ENCODE measurements at places on chromosomes 1 and 21. TPM values are rescaled to one million over a fixed set of nuclear protein-coding genes. Genes with fewer than 3 reads are reported as not detected.

DNA sequence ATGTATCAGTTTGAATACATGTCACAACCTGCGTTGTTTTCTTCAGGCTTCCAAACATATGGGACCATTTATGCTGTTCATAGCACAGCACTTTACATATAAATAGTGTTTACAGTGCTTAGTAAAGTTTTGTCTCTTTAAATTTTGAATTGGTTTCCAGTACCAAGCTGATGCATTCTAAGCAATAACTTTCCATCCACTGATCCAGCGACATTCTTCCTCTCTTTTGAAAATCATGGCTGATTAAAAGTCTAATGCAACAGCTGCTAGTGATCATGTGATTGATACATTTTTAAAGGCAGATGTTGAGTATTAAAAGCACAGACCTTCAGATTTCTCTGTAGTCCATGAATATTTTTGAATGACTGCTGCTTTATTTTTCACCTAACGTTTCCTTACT is 154.9 kb downstream of the PTPRC start:
- DNase-seq = no peak

- DNase-seq = no peak
These were observed 1.1 kb upstream of the ERRFI1 start for GRCh38 chr1:8026976-8027747.

PTGS2 gene
- 0.32 TPM for total RNA-seq

NPHP4 gene
- 4.8 TPM for total RNA-seq

GRCh38 chr1:178382372-178382771 is 114.4 kb downstream of the CLEC20A start:
- DNase-seq = no peak

DNA sequence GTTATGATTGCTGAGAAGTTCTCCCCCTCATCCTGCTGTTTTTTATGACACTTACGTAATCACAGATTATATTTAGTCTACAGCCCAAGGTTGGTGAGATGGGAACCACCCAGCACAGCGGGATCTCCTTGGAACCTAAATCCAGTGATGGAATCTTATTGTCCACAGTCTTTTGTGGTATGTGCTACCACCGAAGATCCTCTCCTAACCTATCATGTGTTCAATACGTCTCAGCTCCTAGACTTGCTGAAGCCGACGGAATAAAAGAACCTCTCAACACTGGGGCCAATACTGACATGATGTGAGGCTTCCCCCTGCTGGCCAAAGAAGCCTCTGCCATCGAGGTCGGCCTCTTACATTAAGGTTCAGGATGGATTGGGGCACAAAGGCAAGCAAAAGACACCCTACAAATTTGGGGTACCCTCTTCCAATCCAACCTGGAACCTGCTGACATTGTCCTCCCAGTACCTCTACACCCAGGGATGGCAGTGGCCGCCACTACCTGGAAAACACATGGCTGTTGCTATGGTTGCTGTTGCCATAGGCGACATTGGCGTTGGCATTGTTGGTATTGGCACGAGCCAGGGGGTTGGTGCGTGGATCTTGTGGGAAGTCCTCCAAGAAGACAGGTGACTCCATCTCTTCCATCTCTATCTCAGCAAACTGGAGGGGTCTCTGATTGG is 19.4 kb upstream of the KIF21B start:
- peak; percentile 76 for DNase-seq

GRCh38 chr1:27630859-27631491 is 4.0 kb downstream of the FGR start:
- DNase-seq = peak; percentile 73

KPNA6 gene
- total RNA-seq = 70.3 TPM

TMEM51 gene
- total RNA-seq = 4.7 TPM

GRCh38 chr1:172005856-172006255 is 164.6 kb downstream of the DNM3 start:
- DNase-seq = no peak

DNA sequence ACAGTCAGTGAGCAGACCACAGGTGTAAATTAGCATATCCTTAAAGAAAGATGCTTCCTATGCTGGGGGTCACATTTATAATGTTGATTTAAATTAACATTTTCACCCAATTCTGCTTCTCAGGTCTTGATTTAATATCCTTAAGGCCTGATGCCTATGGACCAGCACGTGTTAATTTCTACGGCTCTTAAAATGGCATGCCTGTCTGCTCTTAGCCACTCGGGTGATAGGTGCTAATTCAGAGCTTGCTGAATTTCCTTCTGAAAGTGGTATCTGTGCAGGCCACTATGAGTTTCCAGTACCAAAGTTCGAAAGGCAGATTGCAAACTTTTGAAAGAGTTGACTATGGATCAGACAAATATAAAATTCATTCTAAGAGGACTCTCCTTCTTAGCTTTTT is 487.4 kb upstream of the ADGRL2 start:
- no peak for DNase-seq

GRCh38 chr1:194289569-194290266 is 1103.3 kb upstream of the B3GALT2 start:
- no peak for DNase-seq

- no peak for DNase-seq
These were observed 7.7 kb upstream of the GNG4 start for GRCh38 chr1:235657269-235657668.

- DNase-seq = no peak
These were observed 20.7 kb downstream of the AGT start for GRCh38 chr1:230693221-230693620.

CFHR5 gene
- not detected for total RNA-seq
